ENCODE measurements at places on chromosomes 5 and 9.

DNA sequence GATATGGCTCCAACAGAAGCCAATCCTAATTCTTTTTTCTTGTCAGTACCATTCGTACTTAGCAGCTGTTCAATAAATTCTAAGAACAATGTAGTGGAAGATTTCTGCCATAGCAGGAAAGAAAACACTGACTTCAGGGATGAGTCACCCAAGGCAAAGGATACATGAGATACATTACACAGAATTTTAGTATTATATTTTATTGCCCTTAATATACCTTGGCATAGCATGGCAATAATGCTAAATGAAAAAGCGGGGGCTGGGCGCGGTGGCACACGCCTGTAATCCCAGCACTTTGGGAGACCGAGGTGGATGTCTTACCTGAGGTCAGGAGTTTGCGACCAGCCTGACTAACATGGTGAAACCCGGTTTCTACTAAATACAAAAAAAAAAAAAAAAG lies 619.1 kb upstream of the DAB2 start:
- no peak for DNase-seq

DNA sequence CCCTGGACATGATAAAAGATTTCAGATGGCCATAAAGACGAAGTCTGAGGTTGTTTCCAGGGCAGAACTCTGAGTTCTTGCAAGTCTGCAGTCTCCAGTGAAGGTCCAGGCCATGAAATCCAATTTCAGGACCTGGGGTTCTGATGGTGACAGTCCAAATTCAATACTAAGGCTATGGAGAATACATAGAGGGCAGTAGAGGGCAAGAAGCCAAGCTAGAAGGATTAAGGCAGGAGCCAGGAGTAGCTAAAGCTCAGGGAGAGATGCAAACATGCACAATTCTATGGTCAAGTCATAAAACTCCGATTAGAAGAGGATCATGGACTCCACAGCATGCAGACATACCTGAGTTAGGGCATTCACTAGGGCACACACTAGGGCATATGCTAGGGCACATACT lies 11.4 kb downstream of the SLIT3 start:
- no peak for DNase-seq

GRCh38 chr5:122099060-122099790 lies 21.2 kb upstream of the LOX start:
- no peak for DNase-seq

- DNase-seq, result no peak
Measured at GRCh38 chr5:1931604-1932231, 49.0 kb upstream of the IRX4 start.

GRCh38 chr5:17838469-17838868 lies 204.2 kb downstream of the TAF11L14 start:
- DNase-seq, result no peak

GRCh38 chr5:42992088-42992879 lies 47.8 kb downstream of the ANXA2R start:
- peak; percentile 51 for DNase-seq

DNA sequence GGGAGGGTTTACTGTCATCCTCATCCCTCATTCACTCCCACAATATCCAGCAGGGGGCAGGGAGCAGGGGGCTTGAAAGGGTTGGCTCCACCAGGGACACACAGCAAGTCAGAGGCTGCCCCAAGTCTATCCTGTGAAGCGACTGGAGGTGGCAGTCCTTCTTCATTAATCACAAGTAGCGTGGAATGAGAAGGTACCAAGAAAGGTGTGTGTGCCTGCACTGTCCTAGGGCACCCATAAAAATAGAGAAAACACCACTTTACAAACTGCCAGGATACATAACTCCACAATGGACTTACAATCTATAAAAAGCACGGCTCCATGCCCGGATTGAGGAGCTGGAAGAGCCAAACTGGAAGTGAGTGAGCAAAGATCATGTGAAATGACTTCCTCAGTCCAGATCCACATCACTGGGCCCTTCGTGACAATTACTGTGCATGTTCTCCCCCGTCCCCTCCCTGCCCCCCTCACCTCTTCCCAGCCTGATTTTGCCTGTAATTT lies 183.9 kb downstream of the SLIT3 start:
- DNase-seq, result no peak

DNA sequence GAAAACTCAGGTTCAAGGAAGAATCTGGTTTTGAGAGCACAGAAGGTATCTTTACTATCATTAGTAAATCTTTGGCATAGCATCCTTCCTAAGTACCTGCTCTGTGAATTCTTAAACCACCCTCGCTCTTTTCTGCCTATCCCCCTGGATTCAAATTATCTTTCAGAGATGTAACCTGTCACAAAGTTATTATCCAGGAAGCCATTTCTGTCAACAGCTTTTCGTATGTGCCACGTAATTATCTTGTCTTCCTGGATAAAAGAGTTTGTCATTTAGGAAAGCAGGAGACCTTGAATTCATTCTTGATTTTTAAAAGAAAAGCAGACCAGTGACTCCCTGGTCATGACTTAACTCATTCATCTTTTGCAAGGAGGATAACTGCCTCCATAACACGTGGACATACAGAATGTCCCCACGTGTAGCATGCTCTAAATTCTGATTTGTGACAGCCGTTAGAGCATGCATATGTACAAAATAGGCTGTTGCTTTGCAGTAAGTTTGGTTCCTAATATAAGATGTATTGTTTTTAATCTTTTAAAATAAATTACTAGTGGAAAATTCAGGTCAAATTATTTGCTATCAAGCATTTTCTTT lies 189.0 kb downstream of the TRIO start:
- no peak for DNase-seq

DNA sequence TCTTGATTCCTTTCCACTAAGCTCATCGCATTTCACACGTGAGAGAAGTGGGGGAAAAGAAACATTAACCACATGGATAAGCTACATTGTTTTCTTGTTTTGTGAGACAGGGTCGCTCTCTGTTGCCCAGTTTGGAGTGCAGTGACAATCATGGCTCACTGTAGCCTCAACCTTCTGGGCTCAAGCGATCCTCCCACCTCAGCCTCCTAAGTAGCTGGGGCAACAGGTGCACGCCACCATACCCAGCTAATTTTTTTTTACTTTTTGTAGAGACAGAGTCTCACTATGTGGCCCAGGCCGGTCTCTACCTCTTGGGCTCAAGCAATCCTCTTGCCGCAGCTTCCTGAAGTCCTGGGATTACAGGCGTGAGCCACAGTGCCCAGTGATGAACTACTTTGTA lies 2.8 kb downstream of the OTULIN start:
- no peak for DNase-seq

- no peak for DNase-seq
Measured at GRCh38 chr5:79992891-79993657, 2.0 kb upstream of the MTX3 start.

GRCh38 chr9:25658571-25658970 lies 19.7 kb downstream of the TUSC1 start:
- DNase-seq, result no peak

- DNase-seq, result no peak
Measured at GRCh38 chr5:41808294-41808693, 61.9 kb downstream of the OXCT1 start.

DNA sequence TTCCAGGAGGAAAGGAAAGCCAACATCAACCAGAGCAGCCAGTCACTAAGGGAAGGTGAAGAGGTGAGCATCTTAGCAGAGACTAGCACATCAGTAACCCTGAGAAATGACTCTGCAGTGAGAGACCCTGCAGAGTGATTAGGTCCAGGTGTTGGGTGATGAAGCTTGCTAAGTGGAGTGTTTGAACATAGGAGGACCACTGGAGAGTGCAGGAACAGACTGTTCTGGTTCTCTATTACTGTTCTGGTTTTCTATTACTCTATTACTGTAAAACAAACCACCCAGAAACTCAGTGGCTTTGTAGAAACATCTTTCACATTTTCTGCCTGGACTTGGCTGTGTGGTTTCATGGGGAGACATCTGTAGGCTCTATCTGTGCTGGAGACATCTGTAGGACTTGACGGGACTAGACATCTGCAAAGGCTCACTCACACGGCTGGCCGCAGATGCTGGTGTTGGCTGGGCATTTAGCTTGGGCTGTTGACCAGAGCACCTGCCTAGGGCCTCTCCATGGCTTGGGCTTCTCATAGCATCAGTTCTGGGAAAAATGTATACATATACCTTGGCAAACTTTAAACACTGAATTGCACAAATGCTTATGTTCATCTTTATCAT lies 33.4 kb upstream of the SPATA31E1 start:
- DNase-seq, result no peak

GRCh38 chr9:17795744-17796143 lies 216.9 kb downstream of the SH3GL2 start:
- DNase-seq, result no peak

DNA sequence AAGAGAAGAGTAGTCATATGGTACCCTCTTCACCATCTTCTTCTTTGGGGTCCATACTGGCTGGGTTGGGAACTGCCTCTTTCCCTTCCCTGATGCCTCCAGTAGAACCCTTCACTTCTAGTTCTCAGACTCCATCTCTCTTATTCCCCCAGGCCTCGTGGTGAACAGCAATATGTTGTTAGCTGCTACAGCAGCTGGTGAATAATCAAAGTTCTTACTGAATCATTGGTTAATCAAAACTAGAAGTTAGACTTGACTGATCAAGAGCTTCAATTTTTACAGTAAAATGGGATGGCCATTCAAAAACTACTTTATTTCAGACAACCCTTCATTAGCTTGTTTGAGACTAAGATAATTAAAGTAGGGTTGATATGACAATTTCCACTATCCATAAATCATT lies 190.9 kb upstream of the GNA14 start:
- no peak for DNase-seq

- DNase-seq, result no peak
Measured at GRCh38 chr5:10533226-10533625, 30.6 kb upstream of the ANKRD33B start.

GRCh38 chr5:33075731-33076130 lies 364.6 kb downstream of the NPR3 start:
- DNase-seq, result no peak

DNA sequence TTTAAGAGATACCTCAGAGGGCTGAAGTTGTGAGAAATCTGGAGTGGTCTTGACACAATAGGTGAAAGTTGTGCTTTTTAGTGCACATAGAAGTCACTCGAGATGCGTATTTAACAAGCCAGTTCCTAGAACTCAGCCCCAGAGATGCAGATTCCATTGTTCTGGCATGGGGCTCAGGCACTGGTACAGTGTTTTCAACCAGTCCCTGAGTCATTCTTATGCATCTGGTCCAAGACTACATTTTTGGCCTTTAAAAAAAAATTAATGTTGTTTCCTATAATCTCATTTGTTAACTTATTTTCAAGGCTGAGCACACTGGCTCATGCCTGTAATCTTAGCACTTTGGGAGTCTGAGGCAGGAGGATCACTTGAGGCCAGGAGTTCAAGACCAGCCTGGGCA lies 29.6 kb downstream of the PTTG1 start:
- no peak for DNase-seq

GRCh38 chr5:158992037-158992740 lies 107.5 kb downstream of the EBF1 start:
- no peak for DNase-seq

DNA sequence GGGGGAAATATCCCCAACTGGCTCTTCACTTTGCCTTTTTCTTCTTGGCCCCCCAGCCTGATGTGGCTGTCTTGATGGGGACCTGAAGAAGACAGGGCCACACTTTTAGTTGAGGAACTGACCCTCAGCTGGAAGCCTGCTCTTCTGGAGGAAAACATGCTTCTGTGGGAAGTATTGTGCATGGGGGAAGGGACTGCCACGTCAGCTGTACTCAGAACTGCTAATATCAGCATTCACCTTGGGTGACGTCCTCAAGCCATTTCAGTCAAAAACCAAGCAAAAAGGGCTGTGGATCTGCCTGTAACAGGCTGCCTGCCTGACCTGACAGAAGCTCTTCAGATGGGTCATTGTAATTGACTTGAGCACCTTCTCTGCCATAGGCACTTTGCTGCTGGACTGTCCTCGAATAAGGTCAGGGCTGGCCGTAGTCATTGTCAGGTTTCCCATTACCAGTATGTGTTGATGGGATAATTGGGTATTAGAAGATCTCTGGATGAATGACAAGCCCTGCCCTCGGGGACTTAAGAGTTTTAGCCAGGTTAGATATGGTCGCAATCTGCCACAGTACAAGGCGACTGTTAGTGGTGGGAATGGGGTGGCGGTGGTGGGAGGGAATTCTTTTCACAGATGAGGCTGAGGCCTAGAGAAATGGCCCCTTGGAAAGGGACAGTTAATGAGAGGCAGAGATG lies 10.4 kb downstream of the RAI14 start:
- no peak for DNase-seq

DNA sequence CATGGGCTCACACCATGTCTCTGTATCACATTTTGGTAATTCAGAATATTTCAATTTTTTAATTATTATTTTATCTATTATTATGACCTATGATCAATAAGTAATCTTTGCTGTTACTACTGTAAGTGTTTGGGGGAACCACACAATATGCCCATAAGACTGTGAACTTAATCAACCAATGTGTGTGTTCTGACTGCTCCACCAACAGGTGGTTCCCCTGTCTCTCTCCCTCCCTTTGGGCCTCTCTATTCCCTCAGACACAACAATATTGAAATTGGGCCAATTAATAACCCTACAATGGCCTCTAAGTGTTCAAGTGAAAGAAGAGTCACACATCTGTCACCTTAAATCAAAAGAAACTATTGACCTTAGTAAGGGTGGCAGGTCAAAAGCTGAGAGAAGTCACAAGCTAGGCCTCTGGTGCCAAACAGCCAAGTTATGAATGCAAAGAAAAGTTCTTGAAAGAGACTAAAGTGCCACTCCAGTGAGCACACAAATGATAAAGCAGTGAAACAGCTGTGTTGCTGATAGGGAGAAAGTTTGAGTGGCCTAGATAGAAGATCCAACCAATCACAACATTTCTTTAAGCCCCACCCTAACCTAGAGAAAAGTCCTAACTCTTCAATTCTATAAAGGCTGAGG lies 88.7 kb downstream of the DEPDC1B start:
- no peak for DNase-seq

DNA sequence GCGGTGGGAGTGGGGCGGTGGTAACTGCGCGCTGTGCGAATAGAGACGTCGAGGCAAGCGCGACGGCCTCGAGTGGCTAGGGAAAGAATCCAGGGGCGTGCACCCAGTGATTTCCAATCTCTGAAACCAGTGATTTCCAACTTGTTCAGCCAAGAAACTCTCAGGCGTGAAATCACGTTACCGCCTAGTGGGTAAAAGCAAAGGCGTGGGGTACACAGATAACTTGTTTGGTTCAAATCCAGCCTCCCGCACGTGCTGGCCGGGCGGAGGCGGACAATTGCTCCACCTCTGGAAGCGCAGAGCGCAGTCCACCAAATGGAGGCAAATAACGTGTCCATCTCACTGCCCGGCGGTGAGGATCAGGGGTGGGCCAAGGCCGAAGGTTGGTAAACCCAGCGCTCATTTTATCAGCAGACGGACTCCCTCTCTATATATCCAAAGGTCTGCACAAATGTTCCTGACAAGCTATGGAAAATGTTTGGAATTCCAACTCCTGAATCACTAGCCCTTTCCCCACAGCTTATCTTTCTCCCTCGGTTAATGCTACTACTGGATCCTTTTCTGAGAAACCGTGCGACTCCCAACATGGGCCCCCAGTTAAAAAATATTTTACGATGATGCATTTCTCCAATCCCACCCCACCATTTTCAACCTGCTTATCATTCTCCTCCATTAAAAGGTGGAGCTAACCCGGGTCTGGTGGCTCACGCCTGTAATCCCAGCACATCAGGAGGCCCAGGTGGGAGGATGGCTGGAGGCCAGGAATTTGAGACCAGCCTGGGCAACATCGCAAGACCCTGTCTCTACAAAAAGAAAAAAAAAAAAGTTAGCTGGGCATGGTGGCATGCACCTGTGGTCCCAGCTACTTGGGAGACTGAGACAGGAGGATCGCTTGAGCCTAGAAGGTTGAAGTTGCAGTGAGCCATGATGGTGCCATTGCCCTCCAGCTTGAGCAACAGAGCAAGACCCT lies 950 bp upstream of the FNBP1 start:
- no peak for DNase-seq

- no peak for DNase-seq
Measured at GRCh38 chr9:92360083-92360482, 34.3 kb downstream of the CENPP start.

All from activated CD4-positive, alpha-beta T cell treated with anti-CD3 and anti-CD28 coated beads for 24 hours (primary cell).